ENCODE measurements at places on chromosomes 6 and 20. TPM values are rescaled to one million over a fixed set of nuclear protein-coding genes. Genes with fewer than 3 reads are reported as not detected.

Gene LPIN3
- total RNA-seq, result 43.2 TPM

Gene RAET1E
- total RNA-seq, result 2.0 TPM

DNA sequence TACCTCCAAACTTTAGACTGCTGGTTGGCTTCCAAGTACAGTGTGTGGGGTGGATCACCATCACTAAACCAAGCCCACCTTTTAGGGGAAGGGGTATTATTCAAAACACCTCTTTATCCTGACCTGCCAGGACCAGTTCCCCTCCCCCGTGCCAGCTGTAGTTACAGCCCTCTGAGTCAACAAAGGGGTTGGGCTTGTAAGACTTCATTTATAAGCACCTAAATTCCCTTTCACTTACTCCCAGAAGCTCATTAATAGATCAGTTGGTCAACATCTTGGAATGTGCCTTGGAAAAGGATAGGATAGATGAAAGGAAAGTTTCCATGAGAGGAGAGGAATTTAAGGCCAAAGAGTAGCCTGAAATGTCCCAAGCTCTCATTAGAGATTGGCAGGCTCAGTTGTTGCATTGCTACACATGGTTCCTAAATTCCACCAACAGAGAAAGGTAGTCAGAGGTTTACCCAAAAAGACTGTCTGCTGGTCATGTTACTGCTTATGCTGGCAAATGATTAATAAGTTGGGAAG lies 59.2 kb downstream of the TNFAIP3 start:
- H3K4me3 ChIP-seq, result no peak overlapping the region
- no peak for DNase-seq
- peaks cover 4% of the 10 kb centered on the region for H3K4me1 ChIP-seq
- H3K27me3 ChIP-seq, result no peaks in the 10 kb centered on the region

GRCh38 chr6:30884521-30885480 lies 482 bp downstream of the DDR1 start:
- H3K4me3 ChIP-seq, result peak overlapping the region; percentile 84
- H3K27me3 ChIP-seq, result no peaks in the 10 kb centered on the region
- H3K4me1 ChIP-seq, result peaks cover 7% of the 10 kb centered on the region
- DNase-seq, result peak; percentile 72

- H3K4me1 ChIP-seq, result no peaks in the 10 kb centered on the region
- no peaks in the 10 kb centered on the region for H3K27me3 ChIP-seq
- DNase-seq, result no peak
- H3K27ac ChIP-seq, result no peak overlapping the region
- H3K36me3 ChIP-seq, result no peaks in the 10 kb centered on the region
- H3K4me3 ChIP-seq, result no peak overlapping the region
These were observed 18.7 kb downstream of the BPHL start for GRCh38 chr6:3137057-3137777.

GRCh38 chr20:58569241-58570125 lies 54.3 kb upstream of the APCDD1L start:
- H3K4me3 ChIP-seq, result no peak overlapping the region
- H3K4me1 ChIP-seq, result no peaks in the 10 kb centered on the region
- H3K27me3 ChIP-seq, result no peaks in the 10 kb centered on the region
- no peaks in the 10 kb centered on the region for H3K36me3 ChIP-seq

GRCh38 chr20:48609491-48609978 lies 218.3 kb downstream of the PREX1 start:
- H3K36me3 ChIP-seq, result no peaks in the 10 kb centered on the region
- no peak for DNase-seq
- H3K4me1 ChIP-seq, result no peaks in the 10 kb centered on the region
- peaks cover 4% of the 10 kb centered on the region for H3K27me3 ChIP-seq

Gene HEY2
- 2.4 TPM for total RNA-seq

- H3K27me3 ChIP-seq, result no peaks in the 10 kb centered on the region
- no peaks in the 10 kb centered on the region for H3K4me1 ChIP-seq
- H3K27ac ChIP-seq, result no peak overlapping the region
- DNase-seq, result no peak
- H3K36me3 ChIP-seq, result no peaks in the 10 kb centered on the region
- H3K4me3 ChIP-seq, result no peak overlapping the region
These were observed 190.1 kb downstream of the KCNQ5 start for GRCh38 chr6:72811971-72812421.

DNA sequence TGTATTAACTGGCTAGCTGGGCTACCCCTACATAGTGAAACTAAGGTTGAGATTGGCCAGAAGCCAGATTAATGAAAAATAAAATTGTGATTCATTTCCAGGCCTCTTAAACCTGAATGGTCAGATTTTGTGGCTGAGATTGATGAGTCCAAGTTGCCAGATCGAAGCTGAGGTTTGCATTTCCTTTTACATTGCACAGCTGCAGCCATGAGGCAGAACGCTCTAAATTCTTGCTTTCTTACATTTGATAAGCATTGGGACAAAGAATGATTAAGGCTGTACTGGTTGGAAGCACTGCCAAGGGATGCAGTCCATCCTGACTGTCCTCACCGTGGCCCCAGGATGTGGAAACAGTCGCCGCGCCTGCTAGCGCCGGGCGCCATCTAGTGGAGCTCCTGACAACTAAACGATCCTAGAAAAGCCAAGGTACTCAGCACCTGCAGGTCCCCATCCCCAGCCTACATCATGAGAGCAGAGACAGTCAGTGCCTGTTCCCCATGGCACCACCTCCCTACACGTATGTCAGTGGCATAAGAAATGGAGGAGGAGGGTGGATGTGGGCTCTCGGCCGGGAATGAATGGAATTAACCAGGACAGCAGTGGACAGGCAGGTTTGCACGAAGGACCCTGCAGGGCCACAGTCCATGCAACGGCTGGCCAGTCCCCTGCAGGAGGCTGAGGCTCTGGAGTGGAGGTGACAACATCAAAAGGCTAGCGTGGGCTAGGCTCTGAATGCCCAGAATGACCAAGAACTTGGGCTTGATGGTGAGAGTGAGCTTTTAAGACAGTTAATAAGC lies 19.0 kb downstream of the PXDC1 start:
- peak overlapping the region; percentile 28 for H3K27ac ChIP-seq
- H3K27me3 ChIP-seq, result no peaks in the 10 kb centered on the region
- H3K4me1 ChIP-seq, result peaks cover 9% of the 10 kb centered on the region
- H3K36me3 ChIP-seq, result peaks cover 5% of the 10 kb centered on the region

DNA sequence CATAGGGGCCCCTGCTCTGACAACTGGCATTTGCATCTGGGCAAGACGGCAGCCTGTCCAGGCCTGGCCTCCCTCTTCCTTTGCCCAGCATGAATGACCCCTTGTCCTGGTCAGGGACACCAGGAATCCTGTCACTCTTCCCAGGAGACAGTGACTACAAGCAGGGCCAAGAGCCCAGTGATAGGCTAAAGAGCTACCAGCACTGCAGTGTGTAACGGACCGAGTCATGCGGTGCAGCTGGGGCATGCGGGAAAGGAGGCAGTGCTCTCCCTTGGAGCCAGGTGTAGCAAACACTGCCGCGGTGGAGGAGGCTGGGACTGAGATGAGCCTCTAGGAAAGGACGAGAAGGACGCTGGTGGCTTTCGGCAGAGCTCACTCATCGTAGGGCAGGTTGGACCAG lies 38.7 kb upstream of the DSP start:
- H3K36me3 ChIP-seq, result no peaks in the 10 kb centered on the region
- no peaks in the 10 kb centered on the region for H3K27me3 ChIP-seq
- no peak for DNase-seq

Gene MUC22
- not detected for total RNA-seq

DNA sequence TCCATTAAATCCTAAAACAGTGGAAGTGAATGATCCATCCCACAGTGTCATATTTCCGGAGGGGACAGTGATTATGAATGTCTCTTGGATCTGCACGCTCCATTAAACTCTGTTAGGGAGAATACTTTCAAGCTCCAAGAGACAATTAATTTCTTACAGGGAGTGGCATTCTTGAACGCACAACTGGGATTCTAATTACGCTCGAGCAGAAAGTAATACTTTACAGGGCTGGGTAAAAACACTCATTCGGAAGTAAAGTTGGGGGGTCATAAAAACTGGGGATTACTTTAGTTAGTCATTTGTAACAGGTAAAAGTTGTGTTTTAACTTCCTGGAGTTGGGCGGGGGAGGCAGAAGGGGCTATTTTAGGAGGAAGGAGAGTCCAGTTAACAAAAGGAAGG lies 151.8 kb downstream of the ZFP64 start:
- H3K27me3 ChIP-seq, result no peaks in the 10 kb centered on the region
- DNase-seq, result no peak
- H3K27ac ChIP-seq, result no peak overlapping the region
- no peaks in the 10 kb centered on the region for H3K36me3 ChIP-seq

DNA sequence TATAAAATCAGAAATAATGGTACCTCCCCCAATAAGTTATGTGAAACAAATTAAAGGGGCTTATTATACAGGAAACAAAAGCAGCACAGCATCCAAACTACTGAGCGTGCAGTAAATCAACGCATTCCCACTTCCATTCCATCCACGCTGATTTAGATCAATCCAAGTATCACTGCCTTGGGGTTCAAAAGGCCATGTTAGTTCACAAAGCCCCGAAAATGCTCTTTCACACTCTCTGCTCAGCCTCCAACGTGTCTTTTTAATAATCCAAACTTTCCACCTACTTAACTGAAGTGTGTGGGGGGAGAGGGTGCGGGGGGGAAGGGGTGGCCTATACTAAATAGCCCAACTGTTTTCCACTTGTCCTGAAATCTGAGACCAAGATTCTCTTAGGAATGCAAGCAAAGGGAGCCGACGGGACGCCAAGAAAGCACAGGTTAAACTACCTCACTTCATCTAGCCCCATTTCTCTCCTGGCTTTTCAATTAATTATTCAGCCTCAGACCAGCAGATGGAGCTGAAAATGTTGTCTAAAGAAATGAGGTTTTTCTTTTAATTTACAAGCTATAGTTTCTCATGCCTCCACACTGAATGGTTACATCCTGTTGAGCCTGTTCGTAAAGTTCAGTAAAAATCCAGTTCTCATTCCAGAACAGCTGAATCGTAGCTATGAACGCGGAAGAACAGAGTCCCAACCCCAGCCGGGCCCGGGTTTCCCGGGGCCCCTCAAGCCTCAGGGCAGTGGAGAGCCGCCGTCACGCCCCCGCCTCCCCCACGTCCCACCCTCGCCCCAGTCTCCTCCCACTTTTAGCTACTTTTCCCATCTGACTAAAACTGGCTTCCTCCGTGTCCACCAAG lies 1.0 kb upstream of the NXT1 start:
- H3K36me3 ChIP-seq, result no peaks in the 10 kb centered on the region
- H3K27ac ChIP-seq, result peak overlapping the region; percentile 99
- DNase-seq, result no peak
- H3K4me1 ChIP-seq, result no peaks in the 10 kb centered on the region
- peak overlapping the region; percentile 86 for H3K4me3 ChIP-seq
- H3K27me3 ChIP-seq, result no peaks in the 10 kb centered on the region

Gene SEMG1
- total RNA-seq, result not detected

Gene STMN3
- total RNA-seq, result 11.8 TPM

Gene SIGLEC1
- 32.0 TPM for total RNA-seq

DNA sequence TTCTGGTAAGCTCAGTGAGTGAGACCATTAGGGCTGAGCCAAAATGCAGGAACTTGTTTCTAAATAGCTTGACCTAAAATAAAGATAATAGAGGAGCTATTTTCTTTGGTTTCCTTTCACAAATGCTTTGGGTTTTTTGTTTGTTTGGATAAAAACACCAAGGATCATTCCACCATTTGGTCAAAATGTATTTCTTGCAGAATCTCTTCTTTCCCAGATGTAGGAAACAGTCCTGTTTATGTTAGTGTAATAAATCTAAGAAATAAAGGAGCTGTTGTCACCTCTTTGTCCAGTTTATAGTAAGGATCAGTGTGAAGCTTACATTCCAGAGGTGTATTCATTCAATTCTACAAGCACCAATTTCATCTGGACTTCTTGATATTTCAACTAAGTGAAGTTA lies 297.8 kb downstream of the GJA1 start:
- DNase-seq, result no peak
- no peak overlapping the region for H3K27ac ChIP-seq
- H3K27me3 ChIP-seq, result no peaks in the 10 kb centered on the region
- no peaks in the 10 kb centered on the region for H3K4me1 ChIP-seq
- H3K4me3 ChIP-seq, result no peak overlapping the region
